Hair follicular keratinocyte (primary cell): ENCODE measurements at places on chromosomes 12 and 14. TPM values are rescaled to one million over a fixed set of nuclear protein-coding genes. Genes with fewer than 3 reads are reported as not detected.

The SOAT2 gene
- total RNA-seq = not detected in 2 replicates

The RPS26 gene
- 1,053 and 1,704 TPM in 2 replicates for total RNA-seq

The ATP2B1 gene
- 22.4 and 26.9 TPM in 2 replicates for total RNA-seq

The TDRD9 gene
- total RNA-seq = 0.62 and 0.91 TPM in 2 replicates

The OAS2 gene
- total RNA-seq = 2.7 and 3.5 TPM in 2 replicates
